Stimulated activated naive CD4-positive, alpha-beta T cell (primary cell): ENCODE measurements at places on chromosomes 5 and 9.

- DNase-seq = no peak
These were observed 1.3 kb upstream of the IL3 start for GRCh38 chr5:132059043-132059695.

- DNase-seq = no peak
These were observed 10.8 kb downstream of the SHC3 start for GRCh38 chr9:89167788-89168187.

GRCh38 chr5:96335873-96336272, 97.2 kb downstream of the PCSK1 start:
- DNase-seq = no peak

DNA sequence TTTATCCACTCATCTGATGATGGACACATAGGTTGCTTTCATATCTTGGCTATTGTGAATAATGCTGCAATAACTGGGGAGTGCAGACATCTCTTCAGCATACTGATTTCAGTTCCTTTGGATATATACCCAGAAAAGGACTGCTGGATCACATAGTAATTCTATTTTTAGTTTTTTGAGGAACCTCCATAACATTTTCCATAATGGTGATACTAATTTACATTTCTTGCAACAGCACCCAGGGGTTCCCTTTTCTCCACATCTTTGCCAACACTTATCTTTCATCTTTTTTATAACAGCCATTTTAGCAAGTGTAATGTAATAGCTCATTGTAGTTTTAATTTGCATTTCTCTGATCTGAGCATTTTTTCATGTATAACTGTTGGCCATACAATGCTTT, 34.1 kb upstream of the NR4A3 start:
- no peak for DNase-seq

GRCh38 chr9:19781240-19781639, 7.6 kb downstream of the SLC24A2 start:
- no peak for DNase-seq
